CD4-positive, alpha-beta T cell treated with Interferon gamma for 1 hour (primary cell): ENCODE measurements at places on chromosomes 3 and 15.

GRCh38 chr3:171428321-171428787 lies 31.9 kb downstream of the TNIK start:
- DNase-seq, result no peak

DNA sequence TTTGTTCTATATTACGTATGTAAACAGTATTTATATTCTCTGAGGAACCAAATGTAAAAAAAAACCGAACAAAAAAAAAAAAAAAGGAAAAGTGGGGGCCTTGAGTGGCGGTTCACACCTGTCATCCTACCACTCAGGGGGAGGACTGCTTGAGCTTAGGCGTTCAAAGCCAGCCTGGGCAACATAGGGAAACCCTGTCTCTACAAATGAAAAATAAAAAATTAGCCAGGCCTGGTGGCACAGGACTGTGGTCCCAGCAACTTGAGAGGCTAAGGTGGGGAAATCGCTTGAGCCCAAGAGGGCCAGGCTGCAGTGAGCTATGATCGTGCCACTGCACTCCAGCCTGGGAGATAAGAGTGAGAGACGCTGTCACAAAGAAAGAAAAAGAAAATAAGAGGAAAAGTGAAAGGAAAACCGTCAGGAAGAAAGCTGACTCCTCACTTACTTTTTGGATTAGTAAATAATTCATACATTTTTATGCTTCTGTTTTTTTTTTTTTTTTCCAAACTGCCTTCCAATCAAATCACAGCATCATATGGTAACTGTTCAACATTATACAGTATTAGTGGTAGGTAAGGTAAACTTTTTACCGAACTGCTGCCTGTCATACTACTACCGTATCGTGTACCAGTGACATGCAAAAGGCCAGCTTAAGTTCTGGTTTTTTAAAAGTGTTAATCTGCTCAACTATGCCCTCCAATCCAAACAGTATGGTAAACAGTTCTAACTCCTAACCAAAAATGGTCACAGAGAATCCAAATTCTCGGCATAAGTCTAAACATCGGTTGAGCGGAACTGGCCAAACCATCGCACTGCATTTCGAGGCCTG lies 1.2 kb downstream of the PHC3 start:
- no peak for DNase-seq

DNA sequence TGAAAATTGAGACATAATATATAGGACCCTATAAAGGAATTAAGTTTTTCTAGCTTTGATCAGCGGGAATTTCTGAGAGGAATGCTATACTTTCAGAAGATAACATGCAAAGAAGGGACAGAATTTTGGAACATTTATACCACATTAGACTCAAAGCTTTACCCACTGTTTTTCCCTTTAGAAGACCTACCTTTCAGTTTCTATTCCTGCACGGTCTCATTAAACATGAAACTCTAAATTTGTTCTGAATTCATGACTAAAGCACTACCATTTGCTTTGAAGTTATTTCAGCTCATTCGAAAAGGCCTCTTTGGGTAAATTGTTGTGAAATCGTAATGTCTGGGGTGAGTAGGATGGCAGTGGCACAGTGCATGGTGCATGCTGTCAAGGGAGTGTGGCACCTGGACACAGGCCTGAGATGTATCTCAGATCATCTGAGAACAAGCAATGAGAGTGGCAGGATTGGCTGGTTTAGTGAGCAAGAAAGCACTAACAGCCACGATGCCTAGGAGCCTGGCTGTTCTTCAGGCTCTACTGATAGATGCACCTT lies 42.5 kb downstream of the CHCHD4 start:
- DNase-seq, result no peak

DNA sequence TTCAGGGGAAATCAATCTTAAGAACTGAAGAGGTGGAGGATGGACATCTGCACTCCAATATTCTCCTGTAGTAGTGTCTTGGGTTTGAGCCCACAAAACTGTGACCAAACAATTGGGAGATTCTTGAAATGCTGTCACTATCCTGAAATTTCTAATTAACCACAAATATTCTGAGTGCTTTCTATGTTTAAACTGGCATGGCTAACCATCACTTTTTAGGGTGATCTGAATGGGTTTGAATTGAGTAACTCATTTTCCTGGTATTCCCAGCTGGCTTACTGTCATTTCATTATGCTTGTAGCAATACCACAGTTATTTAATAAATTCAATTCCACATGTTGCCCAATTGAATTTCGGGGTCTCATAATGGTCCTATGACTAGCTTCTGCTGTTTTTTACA lies 216.9 kb upstream of the DCBLD2 start:
- DNase-seq, result no peak

DNA sequence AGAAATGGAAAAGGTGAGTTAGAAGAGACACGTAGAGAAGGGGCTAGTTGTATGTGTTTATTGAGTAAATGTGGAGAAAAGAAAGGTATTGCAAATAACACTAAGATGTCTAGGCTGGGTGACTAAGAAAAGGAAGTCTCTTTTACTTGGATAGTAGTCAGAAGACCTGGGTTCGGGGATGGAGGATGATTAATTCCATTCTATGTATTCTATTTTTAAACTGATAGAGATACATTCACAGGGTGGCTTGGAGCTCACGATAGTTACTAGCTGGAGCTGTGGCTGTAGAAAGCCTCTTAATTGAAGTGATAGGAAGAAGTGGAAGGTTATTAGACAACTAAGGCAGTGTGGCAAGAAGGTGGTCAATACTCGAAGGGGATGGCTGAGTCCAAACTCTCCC lies 65.9 kb upstream of the TNIK start:
- DNase-seq, result no peak

GRCh38 chr3:24220859-24221657 lies 273.6 kb downstream of the THRB start:
- DNase-seq, result no peak

DNA sequence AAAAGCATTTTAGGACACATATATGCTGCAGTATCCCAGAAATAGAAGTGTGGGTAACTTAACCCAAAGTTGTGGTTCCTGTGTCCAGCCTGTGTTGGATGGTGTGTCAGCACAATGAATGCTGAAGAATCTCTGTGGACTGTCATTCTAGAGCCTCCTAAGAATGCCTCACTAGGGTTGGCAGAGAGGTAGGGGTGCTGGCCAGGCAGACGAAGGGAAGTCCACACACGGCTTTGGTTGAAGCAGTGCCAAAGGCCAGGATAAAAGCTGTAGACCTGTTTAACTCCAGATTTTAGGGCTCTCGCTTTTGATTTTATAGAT lies 43.7 kb upstream of the TIPARP start:
- no peak for DNase-seq

DNA sequence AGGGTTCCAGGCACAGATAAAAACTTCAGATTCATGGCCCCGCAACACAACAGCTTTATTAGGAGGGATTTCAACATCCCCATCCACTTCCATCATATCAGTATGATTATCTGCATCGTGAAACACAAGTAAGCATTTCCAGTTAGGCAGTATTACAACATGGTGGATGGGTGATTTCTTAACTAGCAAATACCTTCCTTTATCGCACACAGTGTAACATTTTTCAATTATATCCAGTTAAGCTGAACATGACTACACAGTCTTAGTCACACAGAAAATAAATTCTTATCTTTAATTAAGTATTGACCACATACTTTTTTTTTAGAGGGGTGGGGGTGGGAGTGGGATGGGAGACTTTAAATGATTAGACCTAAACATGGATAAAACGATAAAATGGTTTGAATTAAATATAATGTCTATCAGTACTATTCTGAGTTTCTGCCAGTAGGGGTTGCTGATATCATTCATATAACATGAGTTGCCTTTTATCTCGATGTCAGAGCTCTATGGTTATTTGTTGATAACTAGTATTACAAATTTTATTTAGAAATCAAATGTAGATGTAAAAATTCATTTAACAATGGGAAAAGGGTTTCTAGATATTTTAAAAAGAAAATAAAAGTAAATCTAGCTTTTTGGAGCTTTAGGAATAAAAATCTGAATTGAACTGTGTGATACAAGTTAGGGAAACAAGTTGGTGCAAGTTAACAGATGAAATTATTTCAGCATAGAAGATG lies 146.6 kb downstream of the TBL1XR1 start:
- no peak for DNase-seq

DNA sequence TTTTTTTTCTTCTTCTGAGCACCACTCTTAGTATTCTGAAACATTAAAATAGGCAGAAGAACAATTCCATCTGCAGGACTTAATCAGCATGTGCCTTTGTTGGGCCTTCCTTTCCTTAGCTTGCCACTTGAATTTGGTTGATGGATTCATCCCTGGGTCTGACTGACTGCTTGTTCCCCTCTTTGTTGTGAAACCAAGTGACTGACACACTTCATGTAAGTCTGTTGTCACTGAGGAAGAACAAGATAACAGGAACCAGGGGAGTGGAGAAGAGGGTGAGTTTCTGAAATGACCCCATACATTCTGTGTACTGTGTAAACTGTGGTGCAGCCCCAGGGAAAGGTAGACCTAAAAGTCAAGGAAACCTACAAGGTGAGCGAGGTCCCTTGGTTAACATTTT lies 188.7 kb upstream of the TBC1D5 start:
- DNase-seq, result no peak

- no peak for DNase-seq
These were observed 31.7 kb downstream of the CADPS start for GRCh38 chr3:62843508-62843907.

DNA sequence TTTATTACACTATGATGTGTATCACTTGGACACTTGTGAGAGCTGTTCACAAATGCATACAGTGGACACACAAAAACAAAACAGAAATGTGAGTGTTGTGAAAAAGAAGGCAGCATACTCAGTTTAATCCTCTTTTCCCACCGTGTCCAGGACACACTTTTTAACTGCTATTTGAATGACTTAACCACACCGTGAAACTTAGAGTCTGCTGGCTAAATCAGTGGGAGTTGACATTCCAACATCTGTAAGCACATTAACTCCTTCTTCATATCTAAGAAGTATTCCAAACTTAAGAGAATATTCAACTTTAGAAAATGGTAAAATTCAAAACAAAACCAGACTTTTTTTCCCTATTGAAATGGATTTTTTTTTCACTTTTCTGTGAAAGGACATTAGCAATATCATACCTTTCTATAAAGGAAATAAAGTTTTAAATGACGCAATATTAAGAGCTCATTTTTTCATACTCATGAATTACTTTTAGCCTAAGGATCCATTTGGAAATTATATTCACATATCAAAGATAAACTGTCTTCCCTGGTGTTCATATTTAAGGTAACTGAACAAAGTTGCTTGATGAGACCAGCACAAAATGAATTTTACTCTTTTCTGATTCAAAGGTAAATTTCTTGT lies 316.6 kb downstream of the RBMS3 start:
- no peak for DNase-seq

GRCh38 chr3:130259166-130259874 lies 86.2 kb upstream of the COL6A5 start:
- DNase-seq, result no peak

DNA sequence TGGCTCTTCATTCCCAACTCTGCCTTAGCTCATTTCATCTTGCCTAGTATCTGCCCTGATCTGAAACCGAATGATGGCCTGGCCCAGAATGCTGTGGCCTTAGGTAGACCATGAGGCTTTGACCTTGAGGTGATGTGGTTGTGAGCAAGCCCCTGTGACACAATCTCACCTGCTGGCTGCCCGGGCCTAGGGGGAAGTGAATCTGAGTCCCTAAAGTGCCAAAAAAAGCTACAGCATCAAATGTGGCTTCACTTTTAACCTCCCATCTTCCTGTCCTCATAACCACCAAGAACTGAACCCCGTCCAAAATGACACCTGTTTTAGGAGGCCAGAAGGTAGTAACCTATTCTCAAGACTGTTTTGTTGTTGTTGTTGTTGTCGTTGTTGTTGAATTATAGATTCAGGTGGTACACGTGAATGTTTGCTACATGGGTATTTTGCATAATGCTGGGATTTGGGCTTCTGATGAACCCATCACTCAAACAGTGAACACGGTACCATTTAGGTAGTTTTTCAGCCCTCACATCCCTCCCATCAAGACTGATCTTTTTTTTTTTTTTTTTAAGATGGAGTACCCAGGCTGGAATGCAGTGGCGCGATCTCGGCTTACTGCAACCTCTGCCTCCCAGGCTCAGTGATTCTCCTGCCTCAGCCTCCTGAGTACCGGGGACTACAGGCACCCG lies 54.6 kb downstream of the MCCC1 start:
- DNase-seq, result peak; percentile 8

GRCh38 chr3:101039285-101039684 lies 46.1 kb upstream of the ABI3BP start:
- DNase-seq, result no peak

DNA sequence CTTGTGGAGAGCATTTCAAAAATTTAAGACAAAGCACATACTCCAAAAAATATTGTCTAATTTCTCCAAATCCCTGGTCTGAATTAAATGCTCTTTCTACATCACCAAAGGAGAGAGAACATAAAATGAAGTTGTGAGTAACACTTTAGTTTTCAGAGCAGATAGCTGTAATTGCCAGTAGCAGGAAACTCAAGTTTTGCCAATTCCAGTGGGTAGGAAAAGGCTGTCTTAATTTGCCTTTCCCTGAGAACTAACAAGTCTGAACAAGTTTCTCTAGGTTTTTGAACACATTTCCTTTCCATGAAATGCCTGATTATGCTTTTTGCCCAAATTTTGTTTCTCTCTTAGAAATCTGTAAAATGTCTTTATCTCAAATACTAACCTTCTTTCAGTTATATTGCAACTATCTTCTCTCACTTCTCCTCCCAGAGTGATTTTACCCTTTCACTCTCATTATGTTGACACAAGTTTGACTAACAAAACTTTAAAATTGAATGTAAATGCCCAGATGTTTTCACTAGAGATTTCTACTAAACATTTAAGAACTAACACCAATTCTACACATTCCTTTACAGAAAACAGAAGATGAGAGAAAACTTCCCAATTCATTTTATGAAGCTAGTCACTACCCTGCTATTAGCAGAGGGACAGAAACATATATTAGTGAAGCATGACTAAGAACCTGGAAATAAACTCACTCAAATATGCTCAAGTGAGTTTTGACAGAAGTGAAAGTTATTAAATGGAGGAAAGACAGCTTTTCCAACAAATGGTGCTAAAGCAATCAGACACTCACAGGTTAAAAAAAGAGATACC lies 38.4 kb downstream of the RFX7 start:
- no peak for DNase-seq

DNA sequence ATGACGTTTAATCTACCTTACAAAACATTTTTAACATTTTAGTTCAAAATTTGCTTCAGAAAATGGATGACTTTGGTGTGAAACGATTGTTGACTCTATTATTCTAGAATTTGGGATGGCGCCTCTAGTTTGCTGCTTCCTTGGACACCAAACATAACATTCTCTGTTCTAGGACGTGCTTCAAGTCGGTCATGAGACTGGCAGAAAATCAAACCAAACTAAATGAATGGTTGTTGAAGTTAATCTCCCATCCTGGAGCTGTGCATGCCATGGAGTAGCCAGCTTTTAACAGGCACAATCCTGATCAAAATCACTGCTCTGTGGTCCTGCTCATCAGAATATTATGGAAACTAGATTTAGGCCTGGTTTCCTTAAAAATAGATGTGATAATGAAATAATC lies 9.6 kb upstream of the LRRFIP2 start:
- no peak for DNase-seq
